Right renal cortex interstitium (tissue), 3 donors: ENCODE measurements at places on chromosomes 5 and 9. TPM values are rescaled to one million over a fixed set of nuclear protein-coding genes. Genes with fewer than 3 reads are reported as not detected.

Gene RAB3C
- polyA plus RNA-seq = 4.8 TPM

GRCh38 chr5:61163905-61164304 is 1.6 kb upstream of the SMIM15 start:
- DNase-seq = no peak

GRCh38 chr5:83368319-83368718 is 103.2 kb upstream of the VCAN start:
- no peak for DNase-seq

Gene SLC6A3
- polyA plus RNA-seq = 0.72 TPM

Gene GNPDA1
- polyA plus RNA-seq = 61.5 TPM

GRCh38 chr5:83377131-83377865 is 94.2 kb upstream of the VCAN start:
- DNase-seq = no peak

Gene PCDHGA2
- polyA plus RNA-seq = 6.0 TPM

DNA sequence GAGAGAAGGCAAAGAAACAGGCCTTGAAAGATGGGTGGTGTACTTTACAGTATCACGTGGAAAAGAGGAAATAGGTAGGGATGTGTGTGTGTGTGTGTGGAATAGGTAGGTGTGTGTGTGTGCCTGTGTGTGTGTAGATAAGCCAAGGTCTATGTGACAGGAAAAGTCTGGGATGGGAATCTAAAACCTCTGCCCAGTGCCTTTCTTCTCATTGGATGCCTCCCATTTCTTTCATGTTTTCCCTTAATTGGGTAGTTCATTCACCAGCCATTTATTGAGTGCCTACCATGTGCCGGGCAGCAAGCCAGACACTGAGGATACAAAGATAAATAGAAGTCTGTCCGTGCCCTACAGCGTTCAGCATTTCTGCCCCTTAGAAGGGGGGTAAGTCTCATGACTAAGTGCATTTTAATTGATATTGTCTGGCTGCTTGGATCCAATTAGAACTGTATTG is 1.0 kb downstream of the URM1 start:
- DNase-seq = no peak

- no peak for DNase-seq
Observed at GRCh38 chr5:177972613-177973012, 23.4 kb downstream of the PROP1 start.

DNA sequence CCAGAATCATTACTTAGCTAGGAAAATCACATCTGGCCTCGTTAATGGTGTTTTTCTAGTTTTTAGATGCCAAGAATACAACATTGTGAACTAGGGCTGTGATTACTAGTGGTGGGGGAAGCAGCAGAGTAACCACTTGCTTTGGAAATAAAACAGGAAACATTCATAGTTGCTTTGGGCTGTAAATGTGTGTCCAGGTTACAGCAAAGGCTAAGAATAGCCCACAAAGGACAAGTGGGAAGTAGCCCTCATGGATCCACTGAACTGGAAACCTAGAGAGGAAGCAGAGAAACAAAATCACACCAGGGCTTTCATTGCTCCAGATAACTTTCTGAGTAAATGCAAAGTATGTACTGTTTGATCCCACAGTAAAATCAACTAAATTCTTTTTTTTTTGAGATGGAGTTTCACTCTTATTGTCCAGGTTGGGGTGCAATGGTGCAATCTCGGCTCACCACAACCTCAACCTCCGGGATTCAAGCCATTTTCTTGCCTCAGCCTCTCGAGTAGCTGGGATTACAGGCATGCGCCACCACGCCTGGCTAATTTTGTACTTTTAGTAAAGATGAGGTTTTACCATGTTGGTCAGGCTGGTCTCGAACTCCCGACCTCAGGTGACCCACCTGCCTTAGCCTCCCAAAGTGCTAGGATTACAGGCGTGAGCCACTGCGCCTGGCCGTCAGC is 56.2 kb upstream of the TNFSF15 start:
- no peak for DNase-seq

Gene PHF24
- 0.17 TPM for polyA plus RNA-seq

DNA sequence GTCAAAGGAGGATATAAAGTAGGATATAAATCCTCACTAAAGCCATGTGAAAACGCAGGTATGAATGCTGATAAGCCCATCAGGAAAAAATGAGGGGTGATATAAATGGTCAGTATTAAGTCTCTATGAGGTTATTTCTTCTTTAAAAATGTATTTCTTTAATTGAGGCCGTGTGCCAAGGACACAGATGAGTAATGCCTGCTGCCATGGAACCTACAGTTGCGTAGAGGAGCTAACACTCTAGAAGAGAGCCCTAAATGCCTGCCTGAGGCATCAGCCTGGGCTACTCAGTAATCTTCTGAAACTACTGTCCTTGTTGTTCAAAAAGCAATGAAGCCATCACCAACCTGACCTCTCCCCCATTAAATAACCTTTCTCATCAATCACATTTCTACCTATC is 84.9 kb downstream of the KLHL3 start:
- DNase-seq = no peak

Gene ASPN
- polyA plus RNA-seq = 10.2 TPM

DNA sequence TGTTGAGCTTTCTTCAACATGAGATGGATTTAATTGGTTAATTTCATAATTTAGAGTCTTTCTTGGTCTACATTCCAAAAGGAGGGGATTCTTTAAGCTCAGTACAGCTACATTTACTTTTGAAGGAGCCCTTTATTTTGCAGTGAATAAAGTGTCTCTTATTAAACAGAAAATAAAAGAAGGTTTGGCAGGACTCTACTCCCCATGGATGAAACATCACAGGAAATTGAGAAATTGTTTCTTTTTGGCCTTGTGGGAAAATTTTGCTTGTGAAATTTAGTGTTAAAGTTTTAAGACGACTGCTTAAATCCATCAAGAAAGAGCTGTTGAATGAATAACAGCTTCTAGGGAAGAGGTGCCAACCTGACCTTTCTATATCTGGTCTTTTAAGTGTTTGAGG is 187.7 kb downstream of the NTRK2 start:
- no peak for DNase-seq

GRCh38 chr5:101338226-101338625 is 435.1 kb upstream of the ST8SIA4 start:
- DNase-seq = no peak

DNA sequence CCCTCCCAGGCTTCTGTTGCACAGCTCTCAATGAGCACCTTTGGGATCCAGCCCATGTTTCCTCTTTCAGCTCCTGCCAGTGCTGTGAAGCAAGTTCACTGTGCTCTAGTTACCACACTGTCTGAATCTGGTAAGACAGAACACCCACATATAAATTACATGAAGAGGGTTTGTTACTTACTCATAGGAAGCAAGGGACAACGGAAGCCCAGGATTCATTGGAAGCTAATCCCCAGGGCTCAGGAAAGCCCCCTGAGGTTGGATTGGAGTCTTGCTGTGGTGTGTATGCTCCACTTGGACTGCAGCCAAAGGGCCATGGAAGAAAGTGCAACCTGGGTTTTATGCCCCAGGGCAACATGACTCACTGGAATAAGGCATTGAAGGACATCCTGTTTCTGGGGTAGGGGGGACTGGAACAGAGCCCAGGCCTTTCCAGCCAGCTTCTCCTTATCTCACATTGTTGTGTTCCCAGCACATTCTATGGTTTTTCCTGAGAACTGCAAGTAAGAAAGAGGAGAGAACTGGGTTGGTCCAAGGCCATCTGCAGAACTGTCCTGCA is 15.6 kb upstream of the CLK4 start:
- DNase-seq = no peak

Gene GRXCR2
- polyA plus RNA-seq = not detected

DNA sequence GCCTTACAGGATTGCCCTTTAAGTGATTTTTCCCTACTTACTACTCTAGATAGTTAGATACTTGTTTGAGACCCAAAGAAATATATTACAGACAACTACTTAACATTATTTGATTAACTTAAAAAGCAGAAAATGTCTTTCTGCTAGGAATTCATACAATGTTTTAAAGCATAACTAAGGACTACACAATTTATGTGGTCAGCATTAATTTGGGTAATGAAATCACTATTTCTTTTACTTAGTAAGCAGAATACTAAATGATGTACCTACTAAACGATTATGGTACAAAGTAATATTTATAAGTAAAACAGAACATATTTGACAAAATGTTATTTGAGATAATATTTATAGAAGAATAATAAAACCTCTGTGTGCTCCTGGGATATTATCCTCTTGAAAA is 371.9 kb upstream of the ARRDC3 start:
- DNase-seq = no peak

DNA sequence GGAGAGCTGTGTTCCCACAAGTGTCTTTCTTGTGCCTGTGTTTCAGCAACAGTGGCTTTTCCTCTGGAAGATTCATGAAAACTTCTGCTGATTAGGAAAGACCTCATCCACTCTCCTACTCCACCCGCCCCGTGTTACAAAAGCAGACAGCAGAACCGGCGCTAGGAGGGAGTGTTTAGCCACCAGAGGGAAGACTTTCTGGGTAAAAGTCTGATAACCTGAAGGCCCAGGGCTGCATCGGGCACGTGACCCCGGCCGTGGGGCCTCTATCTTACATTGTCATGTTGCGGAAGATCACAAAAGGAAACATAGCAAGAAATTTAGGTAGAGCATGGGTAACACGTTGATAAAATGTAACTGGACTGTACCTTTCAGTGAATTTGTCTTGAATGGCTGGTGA is 32.0 kb upstream of the DMRT2 start:
- DNase-seq = no peak

DNA sequence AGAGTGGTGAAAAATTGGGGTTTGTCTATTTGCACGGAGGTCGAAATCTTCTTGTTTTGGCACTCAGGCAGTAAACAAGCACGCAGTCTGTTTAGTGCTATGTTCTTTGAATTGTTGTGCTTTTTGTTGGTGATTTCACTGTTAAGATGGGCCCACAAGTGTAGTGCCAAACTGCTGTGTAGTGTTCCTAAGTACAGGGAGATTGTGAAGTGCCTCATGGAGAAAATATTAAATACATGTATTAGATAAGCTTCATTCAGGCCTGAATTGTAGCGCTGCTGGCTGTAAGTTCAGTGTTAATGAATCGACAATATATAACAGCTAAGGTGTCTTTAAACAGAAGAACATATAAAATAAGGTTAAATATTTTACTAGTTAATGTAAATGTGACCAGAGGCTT is 17.3 kb downstream of the SREK1 start:
- DNase-seq = no peak

DNA sequence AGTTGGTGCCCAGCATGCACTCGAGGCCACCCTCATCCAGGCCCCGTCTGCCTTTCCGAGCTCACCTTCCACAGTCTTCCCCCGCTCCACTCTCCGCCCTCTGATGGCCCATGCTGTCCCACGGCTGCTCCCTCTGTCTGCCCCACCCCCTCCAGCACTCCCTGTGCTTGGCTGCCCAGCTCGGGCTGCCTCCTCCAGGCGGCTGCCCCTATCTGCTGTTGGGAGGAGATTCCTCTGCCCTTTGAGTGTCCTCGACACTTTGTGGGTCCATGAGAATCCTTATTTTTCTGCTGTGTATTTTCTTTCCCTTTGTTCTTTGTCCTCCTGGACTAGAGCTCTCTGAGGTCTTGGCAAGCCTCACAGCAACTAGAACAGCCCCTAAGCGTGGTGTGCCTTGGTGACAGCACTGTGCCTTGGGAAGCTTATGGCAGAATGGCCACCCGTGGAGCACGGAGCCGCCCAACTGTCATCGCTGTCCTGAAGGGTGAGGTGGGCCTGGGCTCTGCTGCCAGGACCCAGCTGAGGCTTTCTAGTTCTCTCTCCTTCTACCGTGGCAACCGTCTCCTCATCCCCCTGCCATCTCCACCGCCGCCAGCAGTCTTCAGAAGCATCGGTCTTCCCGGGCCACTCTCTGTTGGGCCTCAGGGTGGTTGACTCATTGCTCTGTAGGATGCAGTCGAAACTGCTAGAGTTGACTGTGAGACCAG is 5.2 kb downstream of the NTMT1 start:
- no peak for DNase-seq

DNA sequence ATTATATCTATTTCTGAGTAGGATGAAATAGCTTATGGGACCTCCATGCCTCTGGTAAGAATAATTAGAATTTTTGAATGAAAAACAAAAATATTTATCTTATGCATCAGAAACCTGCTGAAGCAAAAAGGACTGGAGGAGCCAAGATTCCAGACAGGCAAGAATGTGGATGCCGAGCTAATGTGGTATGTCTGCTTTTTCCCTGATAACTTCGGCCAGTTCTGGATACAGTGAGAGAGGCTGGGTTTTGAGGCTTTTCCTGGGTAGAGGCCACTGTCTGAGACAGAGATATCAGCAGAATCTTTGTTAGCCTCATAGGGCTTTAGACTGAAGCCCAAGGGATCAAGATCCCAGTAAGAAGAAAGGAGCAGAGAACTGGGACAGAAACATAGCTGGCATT is 5.2 kb upstream of the CTNND2 start:
- no peak for DNase-seq
